Muscle of leg (tissue), 16 donors: ENCODE measurements at places on chromosomes 5 and 9.

DNA sequence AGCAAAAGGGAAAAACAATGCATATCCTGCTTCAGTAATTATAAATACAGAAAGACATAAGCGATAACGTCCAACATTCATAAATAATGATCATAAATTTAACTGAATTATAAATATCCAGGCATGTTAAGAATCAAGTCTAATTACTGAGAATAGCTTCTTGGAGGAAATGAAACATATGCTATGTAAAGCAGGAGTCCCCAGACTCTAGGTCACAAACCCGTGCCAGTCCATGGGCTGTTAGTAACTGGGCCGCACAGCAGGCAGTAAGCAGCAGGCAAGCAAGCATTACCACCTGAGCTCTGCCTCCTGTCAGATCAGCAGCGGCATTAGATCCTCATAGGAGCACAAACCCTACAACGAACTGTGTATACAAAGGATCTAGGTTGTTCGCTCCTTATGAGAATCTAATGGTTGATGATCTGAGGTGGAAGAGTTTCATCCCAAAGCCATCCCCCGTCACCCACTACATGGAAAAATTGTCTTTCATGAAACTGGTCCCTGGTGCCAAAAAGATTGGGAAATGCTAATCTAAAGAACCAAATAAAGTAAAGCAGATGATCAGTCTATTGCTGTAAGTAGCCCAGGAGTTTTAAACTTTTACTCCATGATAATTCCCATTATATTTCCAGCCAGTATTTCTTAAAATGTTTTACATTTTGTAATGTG lies 50.4 kb downstream of the CERT1 start:
- no peak for DNase-seq

- DNase-seq = no peak
Observed at GRCh38 chr9:129720865-129721545, 31.8 kb downstream of the PTGES start.

- DNase-seq = peak; percentile 68
Observed at GRCh38 chr9:70553707-70554673, 139.5 kb upstream of the KLF9 start.

GRCh38 chr5:114702136-114702535 lies 340.3 kb downstream of the KCNN2 start:
- DNase-seq = no peak

DNA sequence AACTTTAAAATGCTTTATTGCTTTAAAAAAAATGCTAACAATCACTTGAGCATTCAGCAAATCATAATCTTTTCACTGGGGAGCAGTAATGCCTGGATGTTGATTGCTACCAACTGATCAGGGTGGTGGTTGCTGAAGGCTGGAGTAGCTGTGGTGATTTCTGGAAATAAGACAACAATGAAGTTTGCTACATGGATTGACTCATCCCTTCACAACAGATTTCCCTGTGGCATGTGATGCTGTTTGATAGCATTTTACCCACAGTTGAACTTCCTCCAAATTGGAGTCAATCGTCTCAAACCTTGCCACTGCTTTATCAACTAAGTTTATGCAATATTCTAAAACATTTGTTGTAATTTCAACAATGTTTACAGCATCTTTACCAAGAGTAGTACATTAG lies 83.3 kb downstream of the MLLT3 start:
- no peak for DNase-seq

GRCh38 chr9:120900824-120901223 lies 23.8 kb upstream of the PHF19 start:
- DNase-seq = no peak

- DNase-seq = no peak
Observed at GRCh38 chr5:154147666-154148065, 42.9 kb upstream of the GALNT10 start.

DNA sequence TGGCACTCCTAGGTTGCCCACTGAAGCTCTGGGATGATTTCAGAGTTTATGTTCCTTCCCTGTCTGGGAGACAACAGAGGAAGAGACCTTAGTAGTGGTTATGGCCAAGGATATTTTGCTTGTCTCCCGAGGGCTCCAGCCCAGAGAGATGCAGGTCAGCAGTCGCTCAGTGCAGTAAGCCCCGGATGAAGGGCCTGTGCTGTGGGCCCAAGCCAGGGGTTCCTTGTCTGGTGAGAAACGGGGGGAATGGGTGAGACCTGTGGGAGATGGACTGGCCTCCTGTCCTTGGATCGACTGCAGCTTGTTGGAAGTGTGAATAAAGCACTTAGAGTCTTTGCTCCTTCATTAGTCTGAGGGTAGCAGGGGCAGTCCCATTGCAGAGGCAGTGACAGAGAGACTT lies 260.7 kb upstream of the RIOK2 start:
- DNase-seq = no peak

DNA sequence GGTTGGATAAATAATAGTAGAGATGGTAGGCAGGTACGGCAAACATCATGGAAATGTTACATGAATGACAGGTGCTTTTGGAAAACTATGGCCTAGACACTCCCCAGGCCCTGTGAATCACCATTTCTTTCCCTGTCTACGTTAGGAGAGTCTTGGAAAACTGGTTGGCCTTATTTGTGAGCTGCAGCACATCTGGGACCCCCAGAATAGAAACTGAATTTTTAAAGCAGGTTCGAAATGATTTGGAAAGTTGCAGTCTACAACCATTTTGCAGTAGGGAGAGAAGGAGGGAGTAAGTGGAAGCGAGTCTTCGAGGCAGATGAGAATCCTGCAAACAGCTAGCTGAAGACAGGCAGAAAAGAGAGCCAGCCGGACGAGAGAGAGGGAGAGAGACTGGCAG lies 13.0 kb downstream of the C1QTNF2 start:
- peak; percentile 81 for DNase-seq

GRCh38 chr9:36713515-36714490 lies 141.1 kb downstream of the MELK start:
- no peak for DNase-seq

- no peak for DNase-seq
Observed at GRCh38 chr9:138043411-138044345, 166.1 kb downstream of the CACNA1B start.

- no peak for DNase-seq
Observed at GRCh38 chr5:168890816-168891812, 311.9 kb upstream of the PANK3 start.

GRCh38 chr5:148912714-148913398 lies 86.4 kb downstream of the ADRB2 start:
- DNase-seq = no peak

- no peak for DNase-seq
Observed at GRCh38 chr9:21479152-21479702, 2.9 kb downstream of the IFNE start.

DNA sequence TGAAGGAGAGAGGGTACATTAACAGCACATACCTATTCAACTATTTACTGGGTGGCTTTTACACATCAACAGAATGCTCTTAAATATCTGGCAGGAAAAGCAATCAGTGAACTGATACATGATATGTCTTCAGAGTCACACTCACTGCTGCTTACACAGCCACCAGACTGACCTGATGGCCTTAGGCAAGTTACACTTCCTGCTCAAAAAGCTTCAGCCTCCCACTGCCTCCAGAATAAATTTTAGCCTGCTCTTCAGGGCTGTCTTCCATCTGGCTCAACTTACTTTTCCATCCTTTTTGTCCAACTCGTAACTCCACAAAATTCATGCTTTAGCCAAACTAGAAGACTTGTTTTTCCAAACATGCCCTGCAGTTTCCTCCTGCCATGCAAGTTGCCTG lies 10.7 kb downstream of the LOX start:
- DNase-seq = peak; percentile 46

DNA sequence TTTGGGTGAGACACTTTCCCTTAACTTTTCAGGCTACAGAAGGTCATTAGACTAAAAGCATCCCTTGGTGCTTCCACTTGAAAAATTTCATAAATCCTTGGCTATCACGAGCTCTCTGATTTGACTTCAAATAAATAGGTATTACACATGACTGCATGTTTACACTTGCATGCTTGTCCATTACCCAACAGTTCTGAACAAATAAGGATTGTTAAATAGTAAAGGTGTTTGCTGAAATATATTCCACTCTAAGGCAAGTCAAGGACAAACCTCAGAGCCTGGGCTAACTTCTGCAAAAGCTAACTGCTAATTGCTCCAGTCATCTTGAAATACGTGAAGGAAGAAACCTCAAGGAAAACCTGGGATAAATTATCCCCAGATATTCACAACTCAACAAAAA lies 14.5 kb downstream of the FBXW2 start:
- DNase-seq = no peak

GRCh38 chr5:33482335-33482734 lies 41.6 kb downstream of the TARS1 start:
- DNase-seq = no peak

DNA sequence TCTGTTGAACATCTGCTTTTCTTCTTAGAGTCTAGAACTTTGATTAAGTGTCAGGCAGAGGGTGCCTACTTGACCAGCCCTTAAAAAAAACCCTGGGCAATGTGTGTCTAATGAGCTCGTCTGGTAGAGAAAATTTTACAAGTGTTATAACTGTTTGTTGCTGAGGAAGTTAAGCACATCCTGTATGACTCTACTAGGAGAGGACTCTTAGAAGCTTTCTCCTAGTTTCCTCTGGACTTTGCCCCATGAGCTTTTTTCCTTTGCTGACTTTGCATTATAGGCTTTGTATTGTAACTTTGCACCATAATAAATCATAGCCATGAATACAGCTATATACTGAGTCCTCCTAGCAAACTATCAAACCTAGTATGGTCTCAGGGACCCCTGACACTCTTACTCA lies 39.4 kb downstream of the GNG10 start:
- peak; percentile 6 for DNase-seq

DNA sequence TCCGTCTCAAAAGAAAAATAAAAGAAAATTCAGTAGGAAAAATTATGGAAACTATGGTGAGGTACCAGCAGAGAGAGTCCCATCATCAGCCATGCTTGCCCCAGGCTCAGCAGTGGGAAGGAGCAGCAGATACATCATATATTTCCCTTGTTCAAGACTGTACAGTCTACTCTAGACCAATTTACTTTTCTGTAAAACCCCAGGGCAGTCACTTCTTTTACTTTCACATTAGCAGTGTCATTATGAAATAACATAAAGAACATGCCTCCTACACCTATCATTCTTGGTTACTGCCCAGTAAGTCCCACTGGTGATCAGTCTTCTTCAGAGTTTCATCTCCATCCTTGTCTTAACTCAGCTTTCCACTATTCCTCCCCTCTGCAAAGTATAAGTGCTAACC lies 1145.0 kb downstream of the MAT2B start:
- DNase-seq = no peak

DNA sequence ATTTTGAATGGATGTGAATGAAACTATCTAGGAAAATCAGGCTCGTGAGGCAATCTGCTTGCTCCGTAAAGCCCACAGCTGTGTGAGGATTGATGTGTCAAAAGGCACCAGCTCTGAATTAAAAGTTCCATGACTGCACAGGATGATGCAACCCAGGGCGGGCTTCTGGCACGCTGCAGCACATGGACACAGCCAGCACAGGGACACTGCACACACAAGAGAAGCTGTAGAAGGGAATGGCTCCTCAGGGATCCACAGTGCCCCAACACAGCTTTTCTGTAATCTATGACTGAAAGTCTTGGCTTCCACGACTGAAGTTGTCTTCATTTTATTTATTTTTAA lies 151.0 kb downstream of the GCNT1 start:
- DNase-seq = peak; percentile 93

DNA sequence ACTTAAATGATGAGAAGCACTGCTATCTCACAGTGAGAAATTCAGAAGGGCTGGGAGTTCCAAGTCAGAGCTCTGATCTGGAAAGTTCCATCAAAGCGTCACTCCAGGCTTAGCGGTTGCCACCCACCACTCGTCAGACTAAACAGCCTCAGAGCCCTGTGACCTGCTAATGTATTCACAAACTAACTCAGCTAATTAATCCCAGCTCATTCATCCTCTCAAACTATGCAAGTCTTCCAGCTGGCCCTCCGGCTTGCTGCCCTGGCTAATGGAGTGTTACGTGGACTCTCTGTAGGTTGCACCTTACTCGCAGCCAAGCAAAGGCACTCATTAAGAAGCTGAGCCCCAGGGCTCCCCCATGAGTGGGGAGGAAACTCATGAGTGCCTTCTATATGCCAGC lies 82.2 kb upstream of the GABRP start:
- no peak for DNase-seq

GRCh38 chr9:122346478-122347347 lies 24.1 kb upstream of the PTGS1 start:
- peak; percentile 58 for DNase-seq

GRCh38 chr9:90053027-90053426 lies 448.2 kb downstream of the GADD45G start:
- DNase-seq = no peak

DNA sequence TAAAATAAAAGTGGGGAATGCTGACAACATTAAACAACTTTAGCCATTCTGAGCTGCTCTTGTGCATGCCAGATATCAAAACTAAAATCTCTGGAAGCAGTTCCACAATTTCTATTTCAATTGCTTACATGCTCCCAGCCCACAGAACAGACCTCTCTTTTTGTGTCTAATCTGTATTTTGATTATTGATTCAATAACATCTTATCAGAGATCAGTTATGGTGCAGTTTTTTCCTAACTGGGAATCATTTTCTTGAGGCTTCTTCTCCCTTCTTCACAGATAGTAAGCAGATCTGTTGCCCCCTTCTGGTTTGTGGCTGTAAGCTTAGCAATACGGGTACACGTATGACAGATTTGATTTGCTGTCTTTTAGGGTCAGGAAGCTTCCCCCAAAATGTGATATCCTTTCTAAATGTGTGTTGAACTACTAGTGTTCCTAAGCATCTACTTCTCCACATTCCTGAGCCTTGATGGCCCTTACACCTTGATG lies 39.4 kb downstream of the MRPS27 start:
- DNase-seq = peak; percentile 73

DNA sequence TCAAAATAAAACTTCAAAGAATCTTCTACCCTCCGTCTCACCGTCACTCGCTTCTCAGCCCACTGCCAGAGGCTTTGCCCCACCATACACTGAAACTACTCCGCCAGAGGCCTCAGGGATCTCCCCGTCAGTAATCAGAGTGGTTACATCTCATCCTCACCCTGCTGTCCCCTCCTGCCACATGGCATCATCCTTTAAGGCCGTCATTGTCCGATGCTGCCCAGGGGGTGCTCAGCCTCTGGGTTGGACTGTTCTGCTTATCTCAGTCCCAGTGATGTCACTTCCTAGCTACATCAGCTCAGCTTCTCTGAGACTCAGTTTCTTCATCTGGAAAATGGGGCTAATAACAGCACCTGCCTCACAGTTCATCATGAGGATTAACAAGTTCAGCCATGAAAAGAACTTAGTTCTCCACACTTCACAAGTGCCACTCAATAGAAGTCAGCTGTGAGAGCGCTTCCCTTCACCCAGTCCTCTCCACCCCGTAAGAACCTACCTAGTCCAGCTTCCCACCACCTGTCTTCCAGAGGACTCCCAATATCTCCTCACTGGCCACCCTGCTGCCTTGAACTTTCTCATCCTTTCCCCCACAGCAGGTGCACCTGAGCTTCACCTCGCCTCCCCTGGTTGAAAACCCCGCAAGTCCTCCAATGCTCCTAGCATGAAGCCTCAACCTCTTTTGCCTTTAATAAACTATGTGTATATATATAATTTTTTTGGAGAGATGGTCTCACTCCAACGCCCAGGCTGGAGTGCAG lies 2.8 kb upstream of the IL3 start:
- no peak for DNase-seq

GRCh38 chr5:126591549-126591948 lies 3.5 kb downstream of the ALDH7A1 start:
- no peak for DNase-seq
